Fibroblast of skin of scalp (primary cell): ENCODE measurements at places on chromosomes 6 and 20.

DNA sequence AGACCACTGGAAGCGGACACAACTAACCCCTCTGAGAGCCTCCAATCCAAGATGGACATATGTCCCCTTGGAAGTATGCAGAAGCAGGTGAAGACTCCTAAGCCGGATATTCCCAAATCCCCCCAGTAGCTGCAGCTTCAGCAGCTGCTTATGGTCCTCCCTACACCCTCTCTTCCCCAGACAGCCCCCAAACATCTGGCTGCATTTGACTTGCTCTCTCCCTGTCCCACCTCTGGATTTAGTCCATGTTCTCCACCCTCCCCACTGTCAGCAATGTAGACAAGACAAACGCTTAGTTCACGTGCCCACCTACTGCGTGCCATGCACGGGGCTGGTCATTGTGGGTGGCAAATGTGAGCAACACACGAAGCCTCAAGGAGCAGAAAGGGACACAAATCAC lies 4.6 kb upstream of the ADAM33 start:
- DNase-seq = no peak

DNA sequence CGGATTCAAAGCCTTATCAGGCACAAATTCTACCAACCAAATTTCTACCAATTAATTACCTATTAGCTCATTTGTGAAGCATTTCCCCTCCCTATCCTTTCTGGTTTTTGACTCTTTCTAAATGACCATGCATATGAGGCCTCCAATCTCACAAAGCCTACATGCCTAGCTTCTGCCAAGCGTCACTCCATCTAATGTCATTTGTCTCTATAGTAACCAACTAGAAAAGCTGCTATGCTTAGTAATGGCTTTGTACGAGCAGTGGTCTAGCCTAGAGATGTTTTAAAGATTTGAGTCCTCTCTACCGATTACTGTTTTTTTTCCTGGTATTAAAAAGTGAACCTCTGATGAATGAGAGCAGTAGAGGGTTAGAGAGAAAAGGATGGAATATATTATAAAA lies 4.8 kb upstream of the ASF1A start:
- DNase-seq = no peak

DNA sequence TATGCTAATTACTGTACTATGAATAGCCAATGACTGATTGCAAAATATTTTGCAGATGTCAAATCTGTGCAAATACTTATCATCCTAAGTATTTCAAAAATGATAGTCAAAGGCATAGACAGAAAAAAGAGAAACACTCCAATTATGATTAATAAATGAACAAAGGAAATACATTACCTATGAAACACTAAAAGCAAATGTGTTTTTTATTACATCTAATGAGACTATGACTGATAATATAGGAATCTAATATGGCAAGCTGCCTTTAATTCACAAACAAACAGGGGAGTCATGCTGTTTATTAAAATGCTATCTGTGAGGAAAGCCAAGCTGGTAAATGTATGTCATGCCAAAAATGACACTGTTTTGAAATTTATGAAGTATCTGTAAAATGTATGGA lies 713.2 kb upstream of the NRSN1 start:
- no peak for DNase-seq

- no peak for DNase-seq
Observed at GRCh38 chr6:24355393-24355792, 2.5 kb downstream of the DCDC2 start.

- peak; percentile 77 for DNase-seq
Observed at GRCh38 chr20:58078741-58079522, 149.5 kb downstream of the ANKRD60 start.

GRCh38 chr6:42212442-42212841 lies 5.2 kb downstream of the MRPS10 start:
- DNase-seq = no peak

- no peak for DNase-seq
Observed at GRCh38 chr6:97128507-97128906, 154.5 kb downstream of the MMS22L start.

DNA sequence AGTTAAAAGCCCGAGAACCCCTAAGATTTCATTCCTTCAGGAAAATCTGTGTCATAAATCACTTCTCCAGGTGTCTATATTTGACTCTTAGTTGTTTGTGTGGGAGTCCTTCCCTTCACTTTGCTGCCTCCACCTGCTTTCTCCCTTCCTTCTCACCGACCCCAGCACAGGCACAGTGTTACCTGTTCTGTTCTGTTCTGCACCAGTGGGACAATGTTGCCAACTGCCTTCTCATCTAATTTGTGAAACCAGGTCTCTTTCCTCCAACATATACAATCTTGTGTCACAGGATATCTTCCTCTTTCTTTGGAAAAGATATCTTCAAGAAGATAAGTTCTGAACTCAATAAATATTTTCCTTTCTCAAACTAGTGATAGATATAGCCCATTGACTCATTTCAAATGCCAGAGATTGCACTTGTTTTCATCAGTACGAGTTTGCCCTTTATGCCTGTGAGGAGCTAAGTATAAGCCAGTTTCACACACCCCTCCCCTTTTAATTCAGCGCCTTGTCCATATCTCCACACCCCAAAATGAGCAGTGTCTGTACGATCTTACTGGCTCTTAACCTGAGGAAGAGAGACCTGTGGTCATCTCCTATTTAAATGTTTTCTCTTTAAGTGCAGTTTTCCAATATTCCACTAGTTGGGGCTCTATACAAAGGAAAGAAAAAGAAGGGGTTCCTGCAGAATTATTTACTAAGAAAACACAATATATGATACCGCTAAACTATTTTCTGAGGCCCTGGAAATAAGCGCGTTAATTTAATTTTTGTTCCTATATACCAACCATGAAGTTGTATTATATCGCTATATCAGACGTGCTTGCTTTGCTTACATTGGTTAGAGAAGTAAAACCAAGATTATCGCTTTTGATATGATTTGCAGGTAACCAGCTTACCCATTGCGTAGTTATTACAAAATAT lies 81.6 kb upstream of the PREP start:
- peak; percentile 59 for DNase-seq

DNA sequence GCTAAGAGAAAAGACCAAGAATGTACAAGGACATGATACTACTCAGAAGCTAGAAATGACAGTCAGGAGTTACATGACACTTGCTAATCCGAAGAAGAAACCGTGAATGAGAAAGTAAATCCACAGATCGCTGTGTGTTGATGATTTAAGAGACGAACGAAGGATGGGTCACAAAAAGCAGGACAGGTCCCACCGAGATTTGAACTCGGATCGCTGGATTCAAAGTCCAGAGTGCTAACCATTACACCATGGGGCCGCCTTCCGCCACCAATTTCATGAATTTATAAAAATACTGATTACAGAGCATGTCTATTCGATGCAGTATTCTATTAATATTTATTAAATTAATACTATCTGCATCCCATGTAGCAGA lies 54.0 kb upstream of the BTN3A2 start:
- DNase-seq = peak; percentile 78

- no peak for DNase-seq
Observed at GRCh38 chr20:5779071-5779900, 29.1 kb downstream of the SHLD1 start.

DNA sequence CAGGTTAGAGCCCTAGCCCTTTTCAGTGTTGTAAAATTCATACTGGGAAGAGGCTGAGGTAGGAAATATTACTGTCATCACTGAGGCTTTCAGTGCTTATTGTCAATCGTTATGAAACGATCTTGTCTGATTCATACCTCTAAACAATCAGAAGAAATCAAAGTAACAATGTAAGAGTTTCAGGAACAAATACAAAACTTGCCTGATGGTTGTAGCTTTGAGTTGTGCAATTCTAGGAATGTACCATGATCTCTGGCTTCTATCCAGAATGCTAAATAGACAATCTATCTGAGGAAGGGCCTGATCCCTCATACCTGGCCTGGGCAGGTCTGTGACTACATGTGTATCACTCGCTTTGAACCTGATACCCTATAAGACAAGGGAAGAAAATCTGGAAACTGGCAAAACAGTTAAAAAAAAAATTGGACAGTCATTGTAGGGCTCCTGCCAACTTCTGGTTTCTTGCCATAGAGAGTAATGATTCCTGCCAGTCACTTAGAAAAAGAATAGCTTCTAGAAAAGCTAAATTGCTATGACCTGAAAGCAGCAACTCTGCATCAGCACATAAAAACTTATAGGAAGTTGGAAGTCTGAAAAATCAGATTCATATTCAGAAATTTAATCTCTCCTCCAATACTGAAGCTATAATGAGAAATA lies 234.7 kb downstream of the BTBD9 start:
- no peak for DNase-seq

GRCh38 chr6:107827541-107827940 lies 3.4 kb upstream of the SCML4 start:
- no peak for DNase-seq

DNA sequence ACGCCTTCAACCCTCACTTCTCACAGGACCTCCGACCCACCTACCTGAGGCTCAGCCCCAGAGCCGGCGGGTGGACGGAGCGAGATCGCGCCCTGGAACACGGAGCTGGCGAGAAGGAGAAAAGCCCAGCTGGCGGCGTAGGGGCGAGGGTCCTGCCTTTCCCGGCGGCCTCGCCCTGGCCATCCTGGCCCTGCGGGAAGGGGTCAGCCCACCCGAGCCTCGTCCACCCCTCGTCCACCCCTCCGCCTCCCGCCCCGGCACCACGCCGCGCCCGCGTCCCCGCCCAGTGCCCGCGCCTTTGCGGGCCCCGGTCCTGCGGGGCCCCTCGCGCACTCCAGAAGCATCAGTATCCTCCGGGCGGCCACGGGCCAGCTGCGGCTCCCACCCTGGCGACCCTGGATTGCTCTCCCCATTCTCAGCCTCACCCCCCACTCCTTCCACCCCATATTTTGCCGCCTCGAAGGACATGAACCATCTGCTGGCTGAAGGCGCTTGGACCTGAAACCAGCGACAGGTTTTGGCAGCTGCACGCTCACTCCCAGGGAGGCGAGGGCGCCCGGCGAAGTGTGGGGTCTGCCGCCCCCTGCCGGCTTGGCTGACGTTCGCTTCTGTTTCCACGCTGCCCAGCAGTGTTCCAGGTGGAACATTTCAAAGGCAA lies 65.1 kb downstream of the PLG start:
- peak; percentile 43 for DNase-seq

DNA sequence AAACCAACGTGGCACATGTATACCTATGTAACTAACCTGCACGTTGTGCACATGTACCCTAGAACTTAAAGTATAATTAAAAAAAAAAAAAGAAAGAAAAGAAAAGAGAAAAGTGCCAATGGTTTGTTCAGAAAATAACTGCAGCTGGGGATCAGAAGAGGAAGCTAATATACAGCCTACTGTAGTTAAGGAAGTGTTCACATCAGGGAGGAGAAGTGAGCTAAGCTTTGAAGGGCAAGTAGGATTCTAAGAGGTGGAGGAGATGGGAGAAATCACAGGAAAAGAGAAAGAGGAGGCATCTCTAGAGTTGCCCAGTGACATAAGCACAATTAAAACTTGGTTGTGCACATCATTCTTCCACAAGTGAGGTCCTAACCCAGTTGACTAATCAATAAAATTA lies 214.4 kb upstream of the DTNBP1 start:
- no peak for DNase-seq

GRCh38 chr20:59813126-59813947 lies 120.1 kb downstream of the SYCP2 start:
- no peak for DNase-seq

DNA sequence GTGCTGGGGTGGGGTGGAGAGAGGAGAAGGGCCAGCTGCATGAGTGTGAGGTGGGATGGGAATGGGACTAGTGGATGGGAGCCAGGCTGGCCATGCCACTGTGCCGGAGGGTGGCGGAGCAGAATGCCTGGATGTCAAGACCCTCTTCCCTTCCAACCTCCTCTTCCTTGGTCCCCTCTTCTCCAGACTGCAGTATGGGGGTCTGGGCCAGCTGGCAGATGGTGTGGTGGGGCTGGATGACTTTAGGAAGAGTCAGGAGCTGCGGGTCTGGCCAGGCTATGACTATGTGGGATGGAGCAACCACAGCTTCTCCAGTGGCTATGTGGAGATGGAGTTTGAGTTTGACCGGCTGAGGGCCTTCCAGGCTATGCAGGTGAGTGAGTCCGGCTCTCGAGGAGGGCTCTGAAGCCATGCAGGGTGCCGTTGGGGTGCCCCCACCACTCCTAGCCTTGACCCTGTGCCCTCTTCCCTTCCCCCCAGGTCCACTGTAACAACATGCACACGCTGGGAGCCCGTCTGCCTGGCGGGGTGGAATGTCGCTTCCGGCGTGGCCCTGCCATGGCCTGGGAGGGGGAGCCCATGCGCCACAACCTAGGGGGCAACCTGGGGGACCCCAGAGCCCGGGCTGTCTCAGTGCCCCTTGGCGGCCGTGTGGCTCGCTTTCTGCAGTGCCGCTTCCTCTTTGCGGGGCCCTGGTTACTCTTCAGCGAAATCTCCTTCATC lies 7.7 kb downstream of the DDR1 start:
- DNase-seq = no peak

DNA sequence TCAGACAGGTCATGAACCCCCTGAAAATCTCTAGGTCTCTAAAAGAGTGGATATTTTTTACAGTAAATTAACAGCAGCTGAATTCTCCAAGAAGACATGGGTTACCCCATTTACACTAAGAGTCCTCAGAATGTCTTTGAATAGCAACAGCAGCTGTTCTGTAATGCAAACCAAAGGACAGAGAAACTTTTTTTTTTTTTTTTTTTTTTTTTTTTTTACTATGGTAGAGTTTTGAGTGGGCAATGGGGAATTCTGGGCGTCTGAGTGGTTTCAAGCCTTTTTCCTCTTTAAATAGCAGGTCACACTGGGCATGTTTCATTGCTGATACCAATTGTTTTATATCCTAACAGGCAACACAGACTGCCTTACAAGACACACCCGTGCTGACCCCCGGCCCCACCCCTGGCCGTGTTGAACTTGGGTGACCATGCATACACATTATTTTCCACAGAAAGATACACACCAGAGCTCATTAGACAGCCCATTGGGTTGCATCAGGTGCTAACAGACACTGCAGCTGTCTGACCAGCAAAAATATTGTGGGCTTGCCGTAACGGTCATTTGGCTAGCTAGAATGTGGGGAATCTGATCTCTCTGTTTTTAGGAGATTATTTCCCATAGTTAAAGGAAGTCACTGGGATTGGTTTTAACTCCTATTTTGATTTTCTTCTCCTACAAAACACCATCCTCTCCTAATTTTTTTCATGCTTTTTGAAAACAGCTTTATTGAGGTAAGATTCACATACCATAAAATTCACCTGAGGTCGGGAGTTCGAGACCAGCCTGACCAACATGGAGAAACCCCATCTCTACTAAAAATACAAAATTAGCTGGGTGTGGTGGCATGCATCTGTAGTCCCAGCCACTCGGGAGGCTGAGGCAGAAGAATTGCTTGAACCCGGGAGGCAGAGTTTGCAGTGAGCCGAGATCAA lies 26.7 kb upstream of the IRF4 start:
- DNase-seq = no peak

DNA sequence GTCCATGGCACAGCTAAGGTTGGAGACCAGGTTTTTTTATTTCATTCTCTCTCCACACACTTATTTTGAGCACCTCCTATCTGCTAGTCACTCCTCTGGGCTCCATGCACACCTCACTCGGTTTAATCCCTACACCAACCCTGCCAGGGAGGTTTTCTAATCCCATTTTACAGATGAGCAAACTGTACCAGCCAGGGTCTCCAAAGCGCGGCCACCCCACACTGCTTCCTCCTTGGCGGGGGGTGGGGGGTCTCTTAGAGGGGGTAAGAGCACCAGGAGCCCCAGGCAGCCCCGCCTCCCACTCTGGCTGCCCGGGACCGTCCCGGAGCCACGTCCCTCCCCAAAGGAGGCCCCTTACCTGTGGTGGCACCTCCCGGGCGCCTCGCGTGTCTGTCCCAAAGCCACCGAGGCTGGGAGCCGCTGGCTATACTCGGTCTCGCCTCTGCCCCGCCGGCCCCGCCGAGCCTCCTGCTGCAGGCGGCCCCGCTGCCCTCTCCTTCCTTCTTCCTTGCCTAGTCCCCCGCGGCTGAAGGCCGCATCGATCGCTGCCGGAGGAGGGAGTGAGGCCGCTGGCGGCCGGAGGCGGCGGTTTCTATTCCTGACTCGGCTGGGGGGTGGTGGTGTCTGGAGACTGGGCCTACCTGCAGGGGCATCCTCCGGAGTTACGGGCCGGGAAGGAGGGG lies at the start of gene KCNS1:
TSS of gene KCNS1 (minus strand) at position 565 of the 683 bp plus-strand sequence. CDS start 1,891 bp downstream, outside the sequence.
- DNase-seq = peak; percentile 25
